Ovary (tissue), 10 donors: ENCODE measurements at places on chromosomes 3 and 15. TPM values are rescaled to one million over a fixed set of nuclear protein-coding genes. Genes with fewer than 3 reads are reported as not detected.

- no peak for DNase-seq
Measured at GRCh38 chr15:90716317-90716975, 700 bp upstream of the BLM start.

- DNase-seq, result peak; percentile 17
Measured at GRCh38 chr15:100220058-100220768, 121.6 kb downstream of the ADAMTS17 start.

DNA sequence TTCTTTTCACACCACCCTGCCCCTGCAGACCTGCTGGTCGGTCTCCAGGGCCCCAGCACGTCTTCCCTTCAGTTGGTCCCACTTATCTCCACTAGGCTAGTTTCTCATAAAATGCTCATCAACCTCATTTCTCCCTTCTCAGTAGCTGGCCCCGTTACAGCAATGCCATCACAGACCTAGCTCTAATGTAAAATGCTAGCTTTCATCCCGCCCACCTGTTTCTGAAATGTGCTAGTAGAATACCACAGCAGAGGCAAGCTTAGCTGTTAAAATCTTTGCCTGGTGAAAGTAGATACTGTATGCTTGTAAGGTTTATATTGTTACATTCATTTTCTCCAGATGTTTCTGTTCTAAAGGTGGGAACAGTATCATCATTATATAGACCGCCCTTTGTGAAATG lies 13.1 kb downstream of the MKRN2OS start:
- no peak for DNase-seq

DNA sequence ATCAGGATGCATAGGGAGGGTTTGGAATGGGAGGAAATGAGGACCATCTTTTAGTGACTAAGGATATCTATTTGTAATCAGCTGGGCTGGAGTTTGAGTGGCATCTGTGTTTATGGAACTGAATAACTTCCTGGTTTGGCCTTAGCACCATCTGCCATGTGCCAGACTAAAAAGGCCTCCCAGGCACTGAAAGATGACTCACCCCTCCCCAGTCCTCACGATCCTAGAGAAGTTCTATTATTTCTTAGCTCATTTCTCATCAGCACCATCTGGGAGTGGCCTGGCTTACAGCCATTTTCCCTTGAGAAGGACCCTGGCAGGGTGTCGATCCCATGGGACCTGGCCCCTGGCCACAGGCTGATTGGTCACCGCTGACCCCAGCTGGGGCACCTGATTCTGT lies 23.9 kb upstream of the CTXND1 start:
- no peak for DNase-seq

- no peak for DNase-seq
Measured at GRCh38 chr3:38890426-38890825, 74.4 kb upstream of the SCN10A start.

DNA sequence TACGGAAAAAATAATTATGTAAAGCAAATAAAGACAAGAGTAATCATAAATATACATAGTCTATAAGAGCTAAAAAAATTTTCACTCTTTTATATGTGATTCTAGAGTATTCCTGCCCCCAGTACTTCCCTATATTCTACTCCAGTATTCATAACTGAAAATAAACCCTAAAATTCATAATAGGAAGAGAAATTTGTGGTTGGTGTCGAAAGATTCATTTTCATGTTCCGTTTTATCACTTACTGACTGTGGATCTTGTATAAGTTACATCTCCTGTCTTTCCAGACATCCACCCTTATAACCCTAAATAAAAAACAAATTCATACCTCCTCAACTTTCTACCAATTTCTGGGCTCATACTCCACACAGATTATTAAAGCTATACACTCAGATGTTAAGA lies 16.0 kb upstream of the MBNL1 start:
- no peak for DNase-seq

DNA sequence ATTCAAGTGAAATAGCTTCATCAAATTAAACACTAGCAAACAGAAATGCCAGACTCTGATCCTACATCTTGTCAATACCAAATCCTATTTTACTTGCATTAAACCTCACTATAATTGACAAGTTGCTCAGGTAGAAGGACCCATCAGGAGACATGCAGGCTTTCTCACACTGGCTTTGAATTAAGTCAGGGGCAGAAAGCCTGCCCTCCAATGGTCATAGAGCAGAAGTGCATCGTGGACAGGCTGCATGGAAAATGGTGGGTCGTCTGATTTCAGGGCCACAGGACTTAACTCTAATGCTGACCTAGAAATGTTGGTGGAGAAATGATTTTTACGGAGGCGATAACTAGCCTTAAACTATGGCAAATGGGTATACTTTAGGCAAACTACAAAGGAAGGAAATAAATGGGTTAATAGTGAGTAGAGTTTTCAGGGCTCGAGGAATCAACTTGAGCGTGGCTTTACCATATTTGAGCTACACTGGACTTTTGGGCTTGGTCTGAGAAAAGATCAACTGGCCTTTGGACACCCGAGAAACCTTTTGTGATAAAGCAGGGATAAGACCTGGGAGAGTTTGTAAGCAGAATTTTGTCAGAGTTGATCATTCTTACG lies 283.9 kb downstream of the GRM7 start:
- no peak for DNase-seq

- no peak for DNase-seq
Measured at GRCh38 chr3:133119176-133119575, 81.0 kb downstream of the TMEM108 start.

GRCh38 chr3:57158813-57159738 lies 6.1 kb downstream of the IL17RD start:
- no peak for DNase-seq

DNA sequence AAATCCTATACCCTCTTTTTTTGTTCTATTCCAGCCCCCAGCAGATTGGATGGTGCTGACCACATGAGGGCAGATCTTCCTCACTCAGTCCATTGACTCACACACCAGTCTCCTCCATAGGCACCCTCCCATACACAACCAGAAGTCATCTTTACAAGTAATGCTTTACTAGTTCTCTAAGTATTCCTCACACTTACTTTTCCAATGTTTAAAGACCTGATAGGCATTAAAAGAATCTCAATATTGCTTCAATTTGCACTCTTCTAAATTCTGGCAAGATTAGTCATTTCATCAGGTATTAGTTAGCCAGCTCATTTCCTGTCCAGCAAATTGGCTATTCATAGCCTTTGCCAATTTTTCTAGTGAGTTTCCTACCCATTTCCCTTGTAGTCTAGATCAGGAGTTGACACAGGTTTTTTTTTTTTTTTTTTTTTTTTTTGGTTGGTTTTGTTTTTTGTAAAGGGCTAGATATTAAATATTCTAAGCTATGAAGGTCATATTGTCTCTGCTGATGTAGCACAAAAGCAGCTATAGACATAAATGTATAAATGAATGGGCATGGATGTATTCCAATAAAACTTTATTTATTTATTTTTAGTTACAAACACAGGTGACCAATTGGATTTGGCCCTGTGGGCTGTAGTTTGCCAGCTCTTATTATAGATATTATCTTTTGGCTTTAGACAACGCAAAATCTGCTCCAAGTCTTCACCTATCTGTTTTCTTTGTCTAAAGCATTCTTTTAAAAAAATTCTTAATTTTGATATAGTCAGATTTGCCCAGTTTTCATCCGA lies 76.1 kb downstream of the ABHD5 start:
- DNase-seq, result no peak

DNA sequence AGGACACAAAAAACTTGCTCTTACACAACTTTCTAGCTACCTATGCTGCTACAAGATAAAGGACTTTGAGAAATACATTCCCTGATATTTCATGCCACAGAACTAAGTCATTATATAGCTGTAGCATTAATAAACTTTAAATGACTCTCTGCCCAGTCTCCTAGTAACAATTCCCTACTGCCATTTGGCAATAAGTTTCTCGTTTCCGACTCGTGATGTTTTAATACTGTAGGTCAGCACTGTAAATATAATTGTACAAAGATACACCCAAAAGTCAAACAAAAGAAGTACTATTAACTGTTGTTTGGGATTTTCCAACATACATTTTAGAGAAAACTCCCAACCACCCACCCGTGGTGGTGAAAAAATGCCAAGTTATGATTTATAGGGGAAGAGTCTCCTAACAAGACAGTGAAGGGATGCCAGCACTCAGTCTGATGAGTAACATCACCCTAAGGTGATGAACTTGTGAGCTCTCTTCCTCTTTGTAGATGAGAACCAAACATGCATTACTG lies 132.2 kb downstream of the DUT start:
- DNase-seq, result no peak

DNA sequence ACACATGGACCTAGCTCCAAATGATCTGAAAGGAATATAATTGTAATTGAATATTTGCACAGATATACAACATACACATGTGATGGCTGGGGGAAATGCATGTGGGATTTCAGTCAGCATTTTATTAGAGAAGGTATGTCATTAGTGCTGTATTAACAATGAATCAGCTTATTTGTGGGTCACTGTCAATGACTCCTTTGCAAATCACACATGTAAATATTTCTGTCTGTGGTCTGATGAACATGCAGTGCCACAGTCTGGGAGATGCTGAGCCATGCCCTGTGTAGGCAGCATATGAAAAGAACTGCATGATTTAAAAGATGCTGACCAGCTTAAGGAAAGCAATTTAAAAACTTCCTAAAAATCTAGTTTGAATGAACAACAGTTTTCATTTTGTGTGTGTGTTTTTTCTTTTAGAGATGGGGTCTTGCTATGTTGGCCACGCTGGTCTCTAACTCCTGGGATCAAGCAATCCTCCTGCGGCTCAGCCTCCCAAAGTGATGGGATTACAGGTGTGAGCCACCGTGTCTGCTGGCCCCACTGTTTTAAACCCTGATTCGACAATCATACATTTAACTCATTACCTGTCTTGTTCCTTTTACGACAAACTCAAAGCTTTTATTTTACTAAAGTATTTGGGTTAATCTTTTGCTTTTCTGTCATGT lies 803 bp upstream of the B3GNT5 start:
- no peak for DNase-seq

DNA sequence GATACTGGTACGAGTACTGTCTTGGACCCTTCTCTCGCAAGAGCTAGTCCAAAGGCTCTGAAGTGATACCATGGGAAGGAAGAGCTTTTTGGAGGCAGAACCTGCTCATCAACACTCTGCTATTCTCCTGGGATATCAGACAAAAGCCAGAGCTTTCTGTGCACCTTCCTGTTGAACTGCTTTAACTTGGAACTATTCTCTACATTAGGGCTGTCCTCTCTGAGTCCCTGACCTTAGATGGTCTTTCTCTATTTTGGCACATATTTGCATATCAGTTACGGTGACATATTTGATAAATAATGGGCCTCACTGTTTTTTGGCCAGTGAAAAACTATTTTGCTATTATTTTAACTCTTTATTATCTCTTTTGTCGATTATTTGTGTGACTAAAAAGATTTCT lies 146.9 kb downstream of the TIGIT start:
- no peak for DNase-seq

DNA sequence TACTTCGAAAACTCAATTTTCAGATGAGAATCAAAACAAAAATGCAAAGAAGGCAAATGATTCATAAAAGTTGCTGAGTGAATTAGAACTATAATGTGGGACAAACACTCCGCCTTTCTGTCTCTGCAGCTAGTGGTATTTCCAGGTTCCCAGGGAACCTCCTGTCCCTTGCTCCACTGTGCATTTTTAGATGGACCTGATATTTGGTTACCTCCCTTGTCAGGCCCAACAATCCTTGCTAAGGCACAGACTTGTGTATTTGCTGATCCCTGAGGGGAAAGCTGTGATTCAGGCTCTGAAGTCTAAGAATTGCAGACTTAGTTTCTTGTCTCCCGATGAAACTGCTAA lies 162.7 kb downstream of the LPP start:
- no peak for DNase-seq

- DNase-seq, result no peak
Measured at GRCh38 chr3:130088061-130088460, 6.4 kb downstream of the ALG1L2 start.

GRCh38 chr3:157981819-157982218 lies 124.4 kb downstream of the SHOX2 start:
- no peak for DNase-seq

GRCh38 chr15:68271854-68272471 lies 5.6 kb upstream of the FEM1B start:
- DNase-seq, result peak; percentile 45

GRCh38 chr3:45715945-45716344 lies 26.7 kb downstream of the SACM1L start:
- DNase-seq, result no peak

- DNase-seq, result peak; percentile 38
Measured at GRCh38 chr3:129003578-129004112, 2.5 kb downstream of the EFCC1 start.

DNA sequence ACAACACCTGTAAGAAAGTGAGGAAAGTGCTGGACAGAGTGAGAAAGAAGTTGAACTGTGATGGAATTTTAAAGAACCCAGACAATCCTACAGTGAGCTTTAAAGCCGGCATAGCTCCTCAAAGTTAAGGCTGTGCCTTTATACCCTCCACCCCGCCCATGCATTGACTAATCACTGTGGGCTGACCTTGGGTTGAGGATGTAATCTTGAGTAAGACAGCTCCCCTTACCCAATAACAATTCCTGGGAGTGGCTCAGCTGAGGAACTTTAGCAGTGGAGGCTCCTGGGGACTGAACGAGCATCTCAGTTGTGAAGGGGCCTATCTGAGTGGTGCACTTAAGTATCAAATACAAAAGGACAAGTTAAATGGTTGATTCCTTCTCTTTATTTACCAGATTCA lies 35.7 kb upstream of the ZNF770 start:
- no peak for DNase-seq

- no peak for DNase-seq
Measured at GRCh38 chr3:8777201-8777977, 8.0 kb upstream of the OXTR start.

DNA sequence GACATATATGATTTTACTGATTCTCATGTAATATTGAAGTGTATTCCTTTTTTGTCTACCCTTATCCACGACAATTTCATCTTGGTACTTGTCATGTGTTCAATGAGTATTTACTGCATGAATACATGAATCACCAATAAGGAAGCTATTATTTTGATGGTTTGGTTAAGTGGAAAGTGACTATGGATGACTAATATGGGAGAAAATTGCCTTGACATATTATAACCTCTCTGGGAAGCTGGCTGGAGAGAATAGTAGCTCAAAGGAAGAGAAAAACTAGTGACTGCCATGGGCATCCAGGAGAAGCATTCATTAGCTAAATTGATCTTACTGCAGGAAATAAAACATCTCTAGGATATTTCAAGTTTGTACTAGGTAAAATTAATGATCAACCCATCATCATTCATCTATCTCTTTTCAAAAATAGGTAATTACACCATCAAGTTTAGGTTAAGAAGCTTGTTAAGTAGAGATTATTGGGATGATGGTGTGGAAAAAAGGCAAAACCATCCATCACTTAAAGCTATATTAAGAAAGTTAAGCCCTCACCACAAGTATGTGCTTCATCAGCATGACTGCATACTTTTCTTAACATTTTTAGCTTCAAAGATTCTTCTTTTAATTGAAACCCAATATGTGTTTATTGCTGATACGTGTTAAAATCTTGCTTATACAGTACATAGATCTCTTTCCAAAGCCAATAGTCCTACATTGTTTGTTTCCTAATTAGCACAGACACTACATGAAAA lies 455.2 kb upstream of the ARPP21 start:
- no peak for DNase-seq

Gene GREM1
- 1.6 TPM for total RNA-seq

Gene PLIN1
- 1.0 TPM for total RNA-seq

Gene SPSB4
- not detected for total RNA-seq

Gene POC1A
- 1.3 TPM for total RNA-seq

Gene SOX2
- not detected for total RNA-seq

Gene SEC22A
- total RNA-seq, result 19.9 TPM

Gene ALPK3
- total RNA-seq, result 1.0 TPM

Gene HYAL3
- 2.0 TPM for total RNA-seq

Gene NMB
- 7.3 TPM for total RNA-seq

Gene CLDN18
- total RNA-seq, result not detected

Gene SCN11A
- total RNA-seq, result 0.20 TPM
